ENCODE measurements at places on chromosomes 12 and 14.

- no peak for DNase-seq
These were observed 806.0 kb upstream of the ATXN7L3B start for GRCh38 chr12:73731658-73732057.

DNA sequence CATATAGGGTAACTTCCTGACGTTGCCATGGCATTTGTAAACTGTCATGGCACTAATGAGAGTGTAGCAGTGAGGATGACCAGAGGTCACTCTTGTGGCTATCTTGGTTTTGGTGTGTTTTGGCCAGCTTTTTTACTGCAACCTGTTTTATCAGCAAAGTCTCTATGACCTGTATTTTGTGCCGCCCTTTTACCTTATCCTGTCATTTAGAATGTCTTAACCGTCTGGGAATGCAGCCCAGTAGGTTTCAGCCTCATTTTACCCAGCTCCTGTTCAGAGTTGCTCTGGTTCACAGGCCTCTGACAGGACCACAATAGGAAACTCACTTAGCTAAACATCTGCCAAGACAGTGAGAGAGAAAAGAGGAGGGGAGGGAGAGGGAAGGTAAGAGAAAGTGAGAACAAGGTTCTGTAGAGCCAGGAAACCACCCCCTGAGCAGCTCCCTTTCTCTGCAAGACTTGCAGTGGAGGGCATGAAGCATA, 64.8 kb upstream of the PLEKHG3 start:
- no peak for DNase-seq

DNA sequence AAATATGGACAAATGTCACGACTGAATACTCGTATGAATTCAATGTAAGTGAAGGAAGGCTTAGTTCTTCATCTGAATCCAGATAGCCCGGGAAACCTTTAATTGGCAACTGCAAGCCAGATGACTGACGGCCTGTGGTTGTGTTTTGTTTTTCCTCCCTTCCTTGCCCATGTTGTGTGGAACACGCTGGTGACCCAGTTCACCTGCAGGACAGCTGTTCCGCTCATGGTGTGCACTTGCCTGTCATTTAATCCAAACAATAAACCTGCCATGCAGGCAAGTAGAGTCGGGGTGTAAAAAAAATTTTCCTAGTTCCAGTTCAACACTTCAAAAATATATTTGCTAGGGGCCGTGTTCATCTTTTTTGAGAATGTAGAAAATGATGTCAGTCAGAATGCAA, 88.0 kb downstream of the TMEM132D start:
- no peak for DNase-seq

DNA sequence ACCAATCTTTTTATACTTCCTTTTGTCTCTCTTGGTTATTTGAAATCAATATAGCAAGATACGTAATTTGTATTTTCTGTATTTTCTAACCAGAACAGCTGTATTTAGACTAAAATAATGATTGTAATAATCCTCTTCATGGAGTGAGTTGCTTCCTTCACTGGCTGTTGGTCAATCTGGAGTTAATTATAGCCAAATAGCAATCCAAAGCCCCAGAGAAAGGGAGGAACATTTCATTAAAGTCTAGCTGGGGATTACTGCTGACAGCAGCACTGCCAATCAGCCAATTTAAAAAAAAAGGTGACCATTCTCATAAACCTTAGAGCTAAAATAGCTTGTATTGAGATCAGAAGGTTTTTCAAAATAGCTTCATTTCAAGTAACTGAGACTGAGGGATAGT, 118.0 kb downstream of the TRHDE start:
- no peak for DNase-seq

DNA sequence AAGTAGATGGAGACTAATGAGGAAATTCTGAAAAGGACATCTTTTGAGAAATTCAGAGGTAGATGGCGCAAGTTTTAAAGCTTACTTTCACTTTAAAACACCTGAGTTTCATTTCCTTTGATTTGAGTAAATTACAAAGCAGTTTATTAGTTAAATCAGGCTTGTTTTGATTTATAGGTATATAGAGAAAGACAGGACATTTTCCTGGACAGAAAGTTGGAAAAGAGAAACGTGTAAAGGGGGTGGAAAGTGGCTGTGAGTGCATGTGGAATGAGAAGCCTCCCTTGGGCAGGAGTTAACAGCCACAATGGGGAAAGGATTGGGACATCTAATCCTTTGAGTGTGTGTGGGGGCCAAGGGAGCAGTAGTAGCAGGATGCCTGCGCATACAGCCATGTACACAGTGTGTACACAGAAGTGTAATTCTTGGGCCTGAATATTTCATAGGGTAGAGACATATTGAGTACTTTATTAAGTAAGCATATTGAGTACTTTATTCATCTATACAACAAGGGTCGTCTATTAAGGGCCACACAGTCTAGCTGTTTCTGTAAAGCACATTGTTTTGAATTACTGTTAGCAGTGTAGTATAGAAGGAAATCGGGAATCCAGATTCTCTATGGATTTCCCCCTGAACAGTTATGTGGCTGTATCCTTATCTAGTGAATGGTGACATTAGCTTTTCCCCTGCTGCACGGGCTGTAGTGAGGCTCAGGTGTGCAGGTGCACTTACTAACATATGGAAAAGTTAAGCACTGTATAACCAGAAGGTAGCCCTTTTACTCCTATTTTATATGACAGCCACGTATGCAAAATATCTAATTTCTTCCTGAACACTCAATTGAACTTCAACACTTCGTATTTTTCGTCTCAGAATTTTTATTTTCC, 19.1 kb downstream of the MARK3 start:
- DNase-seq: no peak

GRCh38 chr12:110373025-110373424, 30.5 kb downstream of the ANAPC7 start:
- no peak for DNase-seq

- DNase-seq: no peak
These were observed 114.4 kb downstream of the SCN8A start for GRCh38 chr12:51705450-51705849.

DNA sequence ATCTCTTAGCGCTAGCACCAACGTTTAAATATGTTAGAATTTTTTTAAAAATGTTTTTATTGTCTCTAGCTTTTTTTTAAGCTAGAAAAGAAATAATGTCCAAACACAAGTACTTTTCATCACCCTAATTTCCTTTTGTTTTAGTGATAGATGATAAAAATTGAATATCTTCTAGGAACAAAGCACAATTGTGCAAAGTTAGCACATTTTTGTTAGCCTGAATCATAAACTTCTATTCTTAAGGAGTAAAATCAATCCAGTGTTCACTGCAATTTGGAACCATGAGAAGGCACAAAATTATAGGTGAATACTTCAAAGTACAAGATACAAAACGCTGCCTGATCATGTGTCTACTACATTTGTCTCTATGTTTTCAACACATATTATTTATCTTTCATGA, 408.5 kb upstream of the RPL10L start:
- DNase-seq: no peak

DNA sequence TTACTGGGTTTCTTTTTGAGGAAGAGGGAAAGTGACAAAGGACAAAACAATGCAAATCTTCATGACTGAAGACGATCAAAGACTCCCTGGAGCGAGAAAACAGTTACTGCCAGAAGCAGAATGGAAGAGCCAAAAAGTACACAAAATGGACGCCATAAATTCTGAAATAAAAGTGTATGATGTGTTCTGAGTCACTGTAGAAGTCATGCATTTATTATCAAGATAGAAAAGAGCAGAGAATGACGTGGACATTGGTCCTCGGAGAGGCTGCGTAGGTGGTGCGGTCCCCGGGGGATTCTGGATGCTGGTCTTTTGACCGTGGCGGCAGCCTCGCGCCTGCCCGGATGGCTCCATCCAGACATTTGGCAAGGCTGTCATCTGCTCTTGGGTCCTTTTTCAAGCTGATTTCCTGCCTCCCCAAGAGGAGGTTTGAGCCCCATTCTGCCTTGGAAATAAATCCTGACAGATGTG, 52.8 kb downstream of the C14orf132 start:
- DNase-seq: no peak

DNA sequence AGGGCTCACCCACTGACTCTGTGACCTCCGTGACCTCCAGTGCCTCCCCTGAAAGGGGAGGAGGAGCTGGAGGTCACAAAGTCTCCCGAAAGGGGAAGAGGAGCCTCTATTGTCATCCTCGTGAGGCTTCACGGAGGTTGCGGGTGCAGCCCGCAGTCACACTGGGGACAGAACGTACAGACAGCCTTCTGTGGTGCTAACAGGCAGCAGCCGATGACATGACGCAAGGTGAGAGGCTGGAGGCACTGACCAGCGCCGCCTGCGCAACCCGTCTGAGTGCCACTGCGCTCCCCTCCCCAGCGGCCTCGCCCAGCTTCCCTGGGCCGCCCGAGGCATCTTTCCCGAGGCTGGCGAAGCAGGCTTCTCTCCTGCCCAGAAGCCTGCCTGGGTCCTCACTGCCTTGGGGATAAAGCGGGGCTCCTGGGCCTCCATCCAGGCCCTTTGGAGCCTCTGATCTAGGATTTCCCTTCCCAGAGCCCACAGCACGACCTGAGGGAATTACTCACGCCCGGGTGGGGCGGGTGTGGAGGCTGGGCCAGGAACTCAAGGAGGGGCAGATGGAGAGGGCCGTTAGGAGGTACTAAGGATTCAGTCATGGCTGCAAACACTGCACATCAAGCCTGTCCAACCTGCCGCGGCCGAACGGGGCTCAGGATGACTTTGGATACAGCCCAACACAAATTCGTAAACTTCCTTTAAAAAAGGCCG, 12.3 kb upstream of the LBHD2 start:
- DNase-seq: no peak

DNA sequence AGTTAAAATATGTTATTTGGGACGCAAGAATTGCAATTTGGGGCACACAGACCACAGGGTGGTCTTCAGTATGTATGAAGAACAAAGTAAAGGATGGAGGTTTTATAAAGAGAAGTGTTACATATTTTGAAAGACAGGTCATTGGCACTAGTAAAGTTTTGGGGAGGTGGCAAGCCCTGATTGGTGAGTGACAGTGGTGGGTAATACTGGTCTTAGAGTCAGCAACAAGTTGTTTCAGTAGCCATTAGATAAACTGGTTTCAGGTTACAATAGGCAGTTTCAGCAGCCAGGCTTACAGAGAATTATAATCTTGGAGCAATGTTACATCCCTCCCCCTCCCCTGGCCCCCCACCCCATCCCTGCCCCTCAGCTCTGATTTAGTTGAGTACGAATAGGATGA, 17.5 kb downstream of the MARK3 start:
- DNase-seq: no peak

DNA sequence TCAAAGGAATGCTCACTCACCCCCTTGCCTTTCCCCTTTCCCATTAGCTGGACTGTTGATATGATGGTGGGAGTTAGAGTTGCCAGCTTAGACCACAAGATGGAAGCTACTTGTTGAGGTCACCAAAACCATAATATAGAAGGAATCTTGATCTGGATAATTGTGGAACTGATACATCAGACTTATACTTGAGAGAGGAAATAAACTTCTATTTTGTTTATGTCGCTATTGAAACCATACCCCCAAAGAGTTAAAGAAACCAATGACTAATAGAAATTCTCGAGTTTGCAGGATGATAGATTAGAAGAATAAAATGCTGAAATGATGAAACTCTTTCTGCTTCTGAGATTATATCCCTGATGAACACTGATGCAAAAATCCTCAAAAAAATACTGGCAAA, 37.9 kb downstream of the TDG start:
- no peak for DNase-seq

GRCh38 chr12:47886510-47887240, 18.1 kb downstream of the VDR start:
- no peak for DNase-seq

DNA sequence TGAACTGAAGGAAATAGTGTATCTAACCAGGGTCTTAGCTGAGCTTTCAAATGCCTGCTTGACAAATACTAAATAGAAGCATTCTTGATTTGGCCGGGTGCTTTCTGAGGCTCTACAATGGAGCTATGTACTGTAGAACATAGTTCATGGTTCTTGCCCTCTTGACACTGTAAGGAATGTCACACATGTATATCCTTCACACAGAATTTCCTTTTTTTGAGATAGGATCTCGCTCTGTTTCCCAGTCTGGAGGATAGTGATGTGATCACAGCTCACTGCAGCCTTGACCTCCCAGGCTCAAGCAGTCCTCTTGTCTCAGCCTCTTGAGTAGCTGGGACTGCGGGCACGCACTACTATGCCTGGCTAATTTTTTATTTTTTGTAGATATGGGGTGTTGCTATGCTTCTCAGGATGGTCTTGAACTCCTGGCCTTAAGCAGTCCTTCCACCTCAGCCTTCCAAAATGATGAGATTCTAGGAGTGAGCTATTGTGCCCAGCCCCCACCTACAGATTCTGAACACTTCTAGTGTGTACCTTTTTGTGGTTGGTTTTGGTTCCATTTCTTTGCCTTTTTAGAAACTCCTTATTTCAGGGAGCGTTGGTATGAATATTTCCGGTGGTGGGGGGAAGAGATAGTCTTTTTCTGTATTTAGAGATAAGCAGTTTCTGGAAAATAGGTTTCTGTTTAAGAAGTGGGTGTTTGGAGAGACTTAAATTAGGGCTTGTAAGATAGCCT, 4.2 kb downstream of the MLXIP start:
- no peak for DNase-seq

- no peak for DNase-seq
These were observed 30.7 kb downstream of the ISCA2 start for GRCh38 chr14:74524076-74524811.

GRCh38 chr14:98605043-98605442, 667.0 kb downstream of the BCL11B start:
- no peak for DNase-seq

DNA sequence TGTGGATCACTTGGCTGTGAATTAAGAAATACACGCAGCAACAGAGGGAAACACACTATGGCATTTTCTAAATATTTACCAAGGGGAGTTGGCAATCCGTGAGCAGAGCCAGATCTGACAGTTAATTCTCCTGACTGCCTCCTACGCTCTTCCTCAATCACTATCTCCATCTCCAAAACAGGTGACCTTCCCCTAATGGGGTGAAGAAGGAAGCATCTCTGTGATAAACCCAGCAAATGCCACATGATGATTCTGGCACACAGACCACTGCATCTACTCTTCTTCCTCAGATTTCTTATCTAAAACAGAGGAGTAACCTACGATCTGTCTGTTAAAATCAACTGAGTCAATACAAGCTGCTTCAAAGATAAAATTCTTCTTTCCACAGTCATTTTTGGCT, 4.4 kb downstream of the SPTB start:
- no peak for DNase-seq

DNA sequence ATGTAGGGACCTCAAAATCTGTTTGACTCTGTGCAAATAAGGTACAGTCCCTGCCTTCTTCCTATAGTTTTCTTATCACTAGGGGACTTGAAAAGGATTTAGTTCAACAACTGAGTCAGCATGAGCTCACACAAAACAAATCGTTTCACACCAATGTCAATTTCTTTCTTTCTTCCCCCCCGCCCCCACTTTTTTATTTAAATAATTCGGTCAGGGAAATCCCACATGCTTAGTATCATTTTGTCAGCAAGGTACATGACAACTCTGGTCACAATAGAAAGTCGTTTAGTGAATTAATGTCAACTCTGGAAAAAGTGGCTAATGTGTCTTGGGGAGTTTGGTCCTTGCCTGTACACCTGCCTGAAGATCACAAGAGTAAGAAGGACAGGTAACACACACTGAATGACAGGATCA, 232.2 kb upstream of the PLEKHG7 start:
- no peak for DNase-seq

GRCh38 chr12:5047729-5048128, 4.0 kb downstream of the KCNA5 start:
- no peak for DNase-seq

GRCh38 chr14:100871234-100872186, 32.0 kb downstream of the RTL1 start:
- DNase-seq: no peak

All from AG04450 (cell line).